ENCODE measurements at places on chromosomes 7 and 10. TPM values are rescaled to one million over a fixed set of nuclear protein-coding genes. Genes with fewer than 3 reads are reported as not detected.
A peak's percentile ranks its signal among the peaks of the same experiment; 100 is the strongest.

- DNase-seq = peak; percentile 37
These were observed 76.4 kb downstream of the MAP3K8 start for GRCh38 chr10:30510184-30510931.

ZSCAN25 gene
- 10.6 TPM for total RNA-seq

TAF5 gene
- total RNA-seq = 7.0 TPM

TRPV5 gene
- 2.9 TPM for total RNA-seq

GNAT3 gene
- not detected for total RNA-seq
